HEK293T (cell line): ENCODE measurements at places on chromosomes 7 and 10.

- no peak for DNase-seq
These were observed 509.5 kb downstream of the PLXNA4 start for GRCh38 chr7:132066761-132067171.

GRCh38 chr10:101144053-101144452, 13.0 kb downstream of the TLX1 start:
- DNase-seq: no peak

DNA sequence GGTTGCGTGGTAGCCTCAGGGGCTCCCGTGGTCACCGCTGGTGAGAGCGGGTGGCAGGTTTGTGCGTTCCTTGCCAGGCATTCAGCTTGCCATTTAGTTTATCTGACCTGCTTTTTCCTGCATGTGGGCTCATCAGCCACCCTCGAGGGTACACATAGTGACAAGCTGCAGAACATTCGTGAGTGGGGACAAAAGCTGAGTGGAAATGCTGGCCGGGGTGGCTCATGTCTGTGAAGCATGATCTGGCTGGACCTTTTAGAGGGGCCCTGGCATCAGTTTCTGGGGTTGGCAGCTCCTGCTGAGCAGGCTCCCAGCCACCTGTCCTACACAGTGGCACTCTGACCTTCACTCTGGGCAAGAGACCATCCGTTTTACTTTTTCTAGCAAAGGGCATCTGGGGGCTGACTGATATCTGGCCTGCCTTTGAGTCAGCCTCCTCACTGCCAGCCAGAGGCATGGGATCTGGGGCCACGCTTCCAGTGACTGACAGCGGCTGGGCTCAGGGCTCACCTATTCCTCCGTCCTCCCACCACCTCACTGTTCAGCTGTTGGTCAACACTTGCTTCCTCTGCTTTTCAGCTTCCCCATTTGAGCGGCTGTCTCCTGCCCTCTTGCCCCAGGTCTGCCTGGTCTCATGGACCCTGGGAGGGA, 75.0 kb downstream of the LANCL2 start:
- no peak for DNase-seq

DNA sequence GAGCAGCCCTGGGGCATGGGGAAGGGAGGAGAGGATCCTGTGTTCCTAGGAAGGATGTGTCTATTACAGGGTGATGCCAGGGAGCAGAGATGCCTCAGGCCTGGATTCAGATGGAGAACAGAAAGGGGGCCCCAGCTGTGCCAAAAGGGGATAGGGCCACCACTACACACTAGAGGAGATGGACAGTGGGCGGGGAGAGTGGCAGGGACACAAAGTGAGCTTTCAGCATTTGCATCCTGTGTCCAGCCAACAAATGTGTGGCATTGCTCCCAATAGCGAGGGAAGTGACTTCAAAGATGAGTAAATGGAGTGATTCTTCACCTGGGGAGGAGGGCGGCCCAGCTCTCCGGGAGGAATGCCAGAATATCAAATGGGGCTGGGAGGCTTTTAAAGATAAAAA, 64.9 kb upstream of the WAPL start:
- no peak for DNase-seq

DNA sequence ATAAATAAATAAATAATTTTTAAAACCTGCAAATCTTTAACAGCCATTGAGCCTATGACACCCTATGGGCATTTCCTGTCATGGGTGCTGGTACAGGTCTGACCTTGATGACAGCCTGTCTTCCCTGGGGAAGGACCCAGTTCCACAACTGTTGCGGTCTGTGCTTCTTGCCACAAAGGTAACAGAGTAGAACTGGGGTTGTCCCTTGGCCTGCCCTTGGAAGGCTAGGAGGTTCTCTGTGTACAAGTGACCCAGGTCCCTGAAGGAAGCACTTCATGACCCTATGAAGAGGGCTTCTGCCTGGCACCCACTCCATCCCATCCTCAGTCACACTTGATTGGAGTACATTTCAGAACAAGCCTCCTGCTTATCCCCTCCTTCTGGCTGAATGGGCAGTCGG, 66.9 kb downstream of the OGDH start:
- no peak for DNase-seq

GRCh38 chr7:131336956-131337355, 9.3 kb downstream of the MKLN1 start:
- DNase-seq: no peak

DNA sequence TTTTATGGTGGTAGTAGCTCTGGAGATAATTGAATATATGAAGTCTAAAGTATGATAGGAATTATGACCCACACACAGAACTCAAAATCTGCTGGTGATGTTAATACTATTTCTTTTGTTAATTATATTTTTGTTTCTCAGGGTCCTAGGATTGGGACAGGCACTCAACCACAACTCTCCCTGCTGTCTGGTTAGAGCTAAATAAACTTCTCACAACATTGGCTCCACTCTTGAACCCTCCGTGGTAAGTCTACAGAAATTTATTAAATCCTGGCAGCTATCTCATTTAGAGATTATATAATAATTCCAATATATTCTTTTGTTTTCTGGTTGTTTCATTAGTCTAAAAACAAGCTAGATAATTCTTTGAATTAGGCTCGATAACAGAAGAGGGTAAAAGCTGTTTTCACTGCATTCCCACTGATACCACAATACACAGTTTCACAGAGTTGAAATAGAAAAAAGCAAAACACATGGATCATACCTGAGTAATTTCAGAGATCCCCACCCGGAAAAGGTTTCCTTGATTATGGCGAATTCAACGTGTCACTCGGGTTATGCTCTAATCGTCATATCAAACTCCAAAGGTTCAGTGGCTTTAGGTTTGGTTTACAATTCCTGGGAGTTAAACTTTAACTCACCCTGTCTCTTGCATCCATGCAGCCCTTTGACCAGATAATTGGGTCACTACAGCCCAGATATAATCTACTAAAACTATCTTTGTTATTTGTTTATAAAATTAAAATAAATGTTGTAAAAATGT, at the start of gene A1CF:
TSS of gene A1CF (minus strand) at position 531 of the 763 bp plus-strand sequence. CDS start 25,687 bp downstream, outside the sequence.
- DNase-seq: no peak

DNA sequence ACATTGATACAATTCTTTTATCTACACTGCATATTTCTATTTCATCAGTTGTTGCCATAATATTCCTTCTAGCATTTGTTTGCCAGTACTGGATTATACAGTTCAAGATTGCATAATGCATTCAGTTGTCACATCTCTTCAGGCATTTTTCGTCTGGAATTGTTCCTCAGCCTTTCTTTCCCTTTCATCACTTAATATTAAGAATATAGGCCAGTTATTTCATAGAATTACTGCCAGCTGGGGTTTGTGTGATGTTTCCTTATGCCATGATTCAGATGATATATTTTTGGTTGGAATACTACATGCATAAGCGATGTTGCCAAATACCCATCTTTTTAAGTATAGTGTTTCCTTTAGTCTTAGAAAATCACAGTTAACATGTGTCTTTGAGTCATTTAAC, 20.8 kb downstream of the KIFBP start:
- no peak for DNase-seq

DNA sequence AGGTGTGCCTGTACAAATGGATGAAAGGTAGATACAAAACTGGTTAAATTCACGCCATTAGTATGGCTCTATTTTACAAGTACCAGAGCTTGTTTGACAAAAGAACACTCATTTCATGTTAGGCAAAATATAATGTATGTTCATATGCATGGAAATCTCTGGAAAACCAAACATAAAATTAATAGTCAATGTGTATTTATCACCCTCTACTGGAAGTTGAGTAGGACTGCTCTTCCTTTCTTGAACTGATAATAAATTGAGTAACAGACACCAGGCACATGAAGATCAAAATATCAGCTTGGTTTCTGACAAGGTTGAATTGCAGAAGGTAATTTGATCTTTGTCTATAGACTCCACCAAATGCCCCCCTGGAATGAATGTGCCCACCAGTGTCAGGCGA, 19.8 kb upstream of the AKR1B1 start:
- no peak for DNase-seq

- no peak for DNase-seq
These were observed 20.1 kb upstream of the SH2D4B start for GRCh38 chr10:80517416-80518142.

DNA sequence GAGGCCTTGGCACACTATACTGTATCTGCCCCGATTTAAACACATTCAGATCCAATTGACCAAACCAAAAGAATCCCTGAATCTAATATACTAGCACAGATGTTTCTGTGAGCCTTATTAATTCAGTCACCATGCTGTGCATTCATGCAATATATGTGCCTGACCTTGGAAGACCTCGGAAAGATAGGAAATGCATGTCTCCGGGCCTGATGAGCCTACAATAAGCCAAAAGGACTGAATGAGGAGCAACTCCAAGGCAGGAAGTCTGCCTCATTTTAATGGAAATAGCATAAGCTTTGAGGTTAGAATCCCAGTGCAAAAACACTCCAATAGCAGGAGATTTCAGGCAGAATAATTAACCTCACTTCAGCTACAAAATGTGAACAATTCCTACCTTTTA, 316.7 kb downstream of the LRRTM3 start:
- no peak for DNase-seq

GRCh38 chr7:74183653-74184450, 9.7 kb downstream of the EIF4H start:
- DNase-seq: no peak

DNA sequence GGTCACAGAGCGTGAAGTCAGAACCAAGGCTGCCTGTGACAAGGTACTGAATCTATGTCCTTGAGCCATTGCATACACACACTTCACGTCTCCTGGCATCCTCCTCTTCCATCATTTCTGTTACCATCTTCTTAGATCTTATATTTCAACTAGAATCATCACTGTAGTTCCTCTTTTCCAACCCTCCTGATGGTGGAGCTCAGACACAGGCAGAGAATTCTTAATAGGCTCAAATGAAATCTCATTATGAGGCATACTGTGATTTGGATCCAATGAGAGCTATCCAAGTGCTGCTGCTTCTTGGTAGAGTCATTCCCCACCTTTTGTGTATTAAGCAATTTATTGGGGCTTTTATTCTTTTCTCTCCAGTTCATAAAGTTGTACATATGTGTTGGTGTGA, 113.2 kb downstream of the CALCR start:
- DNase-seq: no peak

- no peak for DNase-seq
These were observed 223.9 kb downstream of the GPR158 start for GRCh38 chr10:25398680-25399079.
